ENCODE measurements at places on chromosomes 11 and 22.

DNA sequence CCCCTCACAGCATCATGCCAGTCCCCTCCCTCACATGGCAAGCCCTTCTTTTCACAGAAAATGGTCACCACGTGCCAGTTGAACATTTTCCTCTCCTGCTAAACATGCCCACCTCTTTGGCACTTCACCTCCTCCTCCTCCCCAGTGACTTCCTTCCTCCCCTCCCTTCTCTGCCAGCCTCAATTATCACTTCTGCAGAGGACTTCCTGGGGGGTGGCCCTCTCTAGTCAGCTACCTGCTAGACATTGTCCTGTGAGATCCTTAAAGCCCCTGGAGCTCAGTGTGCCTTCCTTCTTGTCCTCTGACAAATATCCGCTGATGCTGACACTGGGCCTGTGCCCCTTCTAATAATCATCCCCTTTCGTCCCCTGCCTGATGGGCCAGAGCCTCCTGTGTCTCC, 43.2 kb upstream of the E2F8 start:
- DNase-seq: no peak

GRCh38 chr22:23382428-23383218, 197.5 kb downstream of the IGLL1 start:
- DNase-seq: no peak

GRCh38 chr11:113261709-113262475, 52.5 kb upstream of the TTC12 start:
- peak; percentile 89 for DNase-seq

- DNase-seq: no peak
Observed at GRCh38 chr11:73429121-73429750, 53.0 kb downstream of the RELT start.

- peak; percentile 54 for DNase-seq
Observed at GRCh38 chr11:75815345-75816168, 547 bp downstream of the UVRAG start.

DNA sequence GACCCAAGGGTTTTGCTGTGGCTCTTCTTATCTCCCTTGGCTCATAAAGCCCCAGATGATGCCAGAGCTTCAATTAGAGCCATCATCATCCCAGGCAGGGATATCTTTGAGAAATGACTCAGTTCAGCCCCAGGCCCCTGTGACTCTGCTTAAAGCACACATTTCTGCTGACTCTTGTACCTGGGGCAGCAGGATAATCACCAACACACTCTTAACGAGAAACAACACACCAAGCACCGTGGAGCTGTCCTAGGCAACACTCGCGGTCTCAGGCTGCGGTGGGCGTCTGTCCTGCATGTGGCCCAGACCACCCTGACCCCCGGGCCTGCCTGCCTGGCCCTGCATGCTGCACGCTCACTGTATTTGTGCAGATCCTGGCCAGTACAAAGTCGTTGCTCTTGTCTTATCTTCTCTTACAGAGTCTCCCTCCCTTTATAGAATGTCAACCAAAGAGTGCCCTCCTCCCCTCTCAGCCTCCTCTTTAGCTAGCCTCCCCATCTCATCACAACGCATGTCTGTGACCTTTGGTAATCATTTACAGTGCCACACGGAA, 114.2 kb upstream of the PARVA start:
- no peak for DNase-seq

- no peak for DNase-seq
Observed at GRCh38 chr11:109019342-109019936, 354.6 kb downstream of the DDX10 start.

DNA sequence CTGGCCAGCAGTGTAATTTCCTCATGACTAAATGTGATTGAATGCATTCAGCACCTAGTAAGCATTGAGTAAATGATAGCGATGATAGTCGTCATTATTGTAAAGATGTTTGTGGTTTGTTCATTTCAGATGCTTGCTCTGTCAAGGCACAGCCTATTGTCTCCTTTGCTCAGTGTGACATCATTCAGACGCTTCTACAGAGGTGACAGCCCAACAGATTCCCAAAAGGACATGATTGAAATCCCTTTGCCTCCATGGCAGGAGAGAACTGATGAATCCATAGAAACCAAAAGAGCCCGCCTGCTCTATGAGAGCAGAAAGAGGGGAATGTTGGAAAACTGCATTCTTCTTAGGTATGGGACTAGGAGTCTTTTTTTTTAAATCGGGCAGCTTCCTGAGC, 7.6 kb downstream of the SDHAF2 start:
- DNase-seq: no peak

DNA sequence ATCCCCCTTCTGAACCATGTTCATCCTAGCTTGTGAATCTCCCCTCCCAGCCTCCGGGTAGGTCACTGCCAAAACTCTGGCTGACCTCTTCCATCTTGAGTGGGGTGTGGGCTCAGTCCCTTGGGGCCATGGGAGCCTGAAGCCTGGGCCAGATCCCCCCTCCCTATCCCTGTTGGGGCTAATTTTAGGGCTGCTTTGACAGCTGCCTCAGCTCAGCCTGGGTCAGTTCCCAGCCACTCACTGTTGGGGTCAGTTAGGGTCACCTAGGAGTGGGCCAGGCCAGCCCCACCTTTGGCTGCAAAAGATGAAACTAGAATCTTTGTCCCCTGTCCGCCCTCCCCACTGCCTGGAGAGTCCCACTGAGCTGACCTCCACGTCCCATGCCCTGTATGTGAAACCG, 29.8 kb upstream of the P2RY2 start:
- DNase-seq: no peak

GRCh38 chr11:72683782-72684200, 9.6 kb upstream of the PDE2A start:
- peak; percentile 57 for DNase-seq

- no peak for DNase-seq
Observed at GRCh38 chr11:14036469-14036868, 73.9 kb downstream of the SPON1 start.

- no peak for DNase-seq
Observed at GRCh38 chr11:65169164-65169641, 830 bp upstream of the SPDYC start.

GRCh38 chr11:133981156-133981555, 24.4 kb upstream of the IGSF9B start:
- no peak for DNase-seq

DNA sequence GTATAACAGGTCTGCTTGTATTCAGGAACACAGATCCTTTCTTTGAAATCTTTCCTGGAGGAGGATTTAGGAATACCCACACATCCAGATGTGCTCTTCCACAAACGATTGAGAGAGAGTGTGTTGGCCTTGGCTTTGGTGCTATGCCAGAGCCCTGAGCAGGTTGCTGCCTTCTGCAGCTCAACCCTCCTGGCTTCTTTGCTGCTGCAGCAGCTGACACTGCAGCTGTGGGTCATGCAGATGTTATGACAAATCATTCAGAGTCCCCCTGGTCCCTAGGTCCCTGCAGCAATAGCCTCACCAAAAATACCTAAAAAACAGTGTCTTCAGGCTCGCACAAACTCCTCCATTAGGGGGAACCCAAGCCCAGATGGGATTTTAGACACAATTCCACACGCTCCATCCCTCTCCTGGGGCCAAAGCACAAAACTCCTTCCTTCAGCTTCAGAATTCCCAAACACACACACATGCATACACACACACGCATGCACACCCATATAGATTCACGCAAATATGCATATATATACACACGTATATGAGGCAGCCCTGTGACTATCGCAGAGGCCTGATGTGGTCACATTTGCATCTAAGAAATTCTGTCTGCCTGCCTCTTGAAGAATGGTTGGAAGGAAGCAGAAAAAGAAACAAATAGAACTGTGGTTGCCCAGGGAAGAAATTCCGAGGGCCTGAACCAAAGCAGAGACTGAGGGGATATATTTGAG, 35.4 kb downstream of the SLN start:
- DNase-seq: no peak

- DNase-seq: no peak
Observed at GRCh38 chr11:75240311-75241035, at the start of gene TPBGL. Gene TPBGL (plus strand): TSS chr11:75240774. CDS start chr11:75241050, 276 bp downstream.

- DNase-seq: peak; percentile 79
Observed at GRCh38 chr11:132347156-132348090, 977.0 kb downstream of the NTM start.

DNA sequence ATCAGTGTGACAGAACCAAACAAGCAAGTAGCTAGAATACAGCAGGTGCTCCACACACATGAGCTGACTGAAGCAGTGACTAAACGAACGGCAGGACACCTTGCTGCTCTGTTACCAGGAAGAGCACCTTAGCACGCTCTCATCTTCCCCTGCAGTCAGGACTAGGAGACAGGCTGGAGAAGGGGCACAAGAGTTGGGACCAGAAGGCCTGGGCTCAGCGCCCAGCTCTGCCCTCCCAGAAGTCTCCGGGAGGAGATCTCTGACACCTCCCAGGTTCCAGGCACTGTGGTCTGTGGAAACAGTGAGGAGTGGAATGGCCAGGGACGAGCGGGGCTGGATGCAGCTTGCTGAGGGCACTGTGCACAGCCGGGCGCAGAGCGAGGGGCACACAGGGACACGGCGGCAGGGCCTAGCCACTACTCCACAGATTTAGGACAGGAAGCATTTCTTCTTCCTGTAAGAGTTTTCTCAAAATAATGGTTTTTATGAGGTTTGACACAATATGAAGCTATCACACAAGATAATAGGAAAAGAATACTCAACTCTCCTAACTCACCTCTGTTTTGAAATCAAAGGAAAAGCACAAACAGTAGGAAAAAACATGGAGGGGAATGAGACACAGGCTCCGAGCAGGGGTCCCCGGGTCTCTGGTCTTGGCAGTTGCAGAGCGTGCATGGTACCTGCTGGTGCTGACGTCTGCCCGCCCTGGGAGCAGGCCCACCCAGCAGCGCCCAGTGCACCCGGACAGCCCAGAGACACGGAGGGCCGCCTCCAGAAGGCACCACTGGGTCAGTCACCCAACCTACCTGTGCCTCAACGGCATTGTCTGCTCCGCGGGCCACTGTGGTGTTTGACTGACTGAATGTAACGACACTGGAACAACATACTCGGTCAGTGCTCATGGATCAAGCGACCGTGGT, 67.6 kb downstream of the NCAPD3 start:
- DNase-seq: no peak

- no peak for DNase-seq
Observed at GRCh38 chr22:49687786-49688515, 139.7 kb downstream of the BRD1 start.

DNA sequence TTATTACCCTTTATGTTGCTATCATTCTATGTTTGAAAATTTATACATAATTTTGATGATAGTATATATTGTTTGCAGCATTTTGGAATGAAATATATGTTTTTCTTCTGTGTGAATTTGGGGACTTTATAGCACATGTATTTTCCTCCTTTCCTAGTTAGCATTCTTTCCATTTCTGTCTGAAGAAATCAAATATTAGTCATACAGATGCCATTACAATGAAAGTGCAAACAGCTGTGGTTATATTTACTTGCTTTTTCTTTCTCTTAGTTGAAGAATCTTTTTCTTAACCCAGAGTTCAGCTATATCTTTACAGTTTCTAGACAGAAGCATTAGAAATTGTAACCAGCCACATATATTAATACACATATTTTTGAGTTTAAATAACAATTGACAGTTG, 753.1 kb upstream of the ARHGAP42 start:
- DNase-seq: no peak

DNA sequence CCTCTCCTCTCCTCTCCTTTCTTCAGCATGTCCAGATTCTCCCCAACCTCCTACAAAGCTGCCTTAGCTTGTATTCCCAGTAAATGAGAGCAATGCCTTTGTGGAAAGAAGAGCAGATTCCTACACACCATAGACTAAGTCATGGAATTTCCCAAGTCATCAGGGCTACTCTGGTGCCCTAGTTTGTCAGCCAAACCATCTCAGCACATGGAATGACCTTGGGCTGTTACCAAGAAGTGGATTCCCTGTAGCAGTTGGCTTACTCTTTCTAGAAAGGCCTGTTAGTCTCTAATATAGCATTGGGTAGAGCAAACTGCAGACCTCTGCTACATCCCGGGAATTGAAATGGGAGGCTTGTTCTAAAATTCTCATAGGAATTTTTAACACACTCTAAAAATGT, 108.9 kb upstream of the OLFML1 start:
- DNase-seq: no peak

- peak; percentile 25 for DNase-seq
Observed at GRCh38 chr11:119484741-119485605, 62.0 kb upstream of the THY1 start.

DNA sequence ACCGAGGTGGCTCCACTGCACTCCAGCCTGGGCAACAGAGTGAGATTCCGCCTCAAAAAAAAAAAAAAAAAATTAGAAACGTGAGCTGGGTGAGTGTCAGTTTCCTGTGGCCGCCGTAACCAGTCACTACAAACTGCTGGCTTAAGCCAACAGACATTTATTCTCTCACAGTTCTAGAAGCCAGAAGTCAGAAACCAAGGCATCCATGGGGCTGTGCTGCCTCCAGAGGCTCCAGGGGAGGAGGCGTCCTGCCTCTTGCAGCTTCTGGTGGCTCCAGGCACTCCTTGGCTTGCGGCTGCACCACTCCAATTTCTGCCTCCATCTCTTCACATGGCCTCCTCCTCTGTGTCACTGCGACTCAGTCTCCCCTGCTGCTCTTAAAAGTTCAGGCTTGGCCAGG, 11.1 kb upstream of the KIAA0930 start:
- no peak for DNase-seq

DNA sequence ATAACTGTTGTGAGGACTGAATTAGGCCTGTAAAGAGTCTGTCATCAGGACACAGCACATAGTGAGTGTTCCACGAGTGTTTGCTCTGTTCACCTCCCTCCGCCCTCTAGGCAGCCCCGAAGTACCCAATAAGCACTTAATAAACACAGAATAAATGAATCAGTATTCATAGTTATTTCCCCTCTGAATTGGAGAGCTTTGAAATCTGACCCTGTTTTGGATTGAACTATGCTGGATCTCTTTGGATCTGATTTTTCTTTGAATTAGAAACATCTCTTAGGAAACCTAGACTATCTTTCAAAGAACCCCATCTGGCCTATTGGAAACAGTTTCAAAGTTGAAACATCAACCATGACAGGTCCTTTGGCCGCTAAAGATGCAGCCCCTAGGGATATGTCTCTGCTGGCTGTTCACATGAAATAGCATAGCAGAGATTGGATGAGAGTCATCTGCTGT, 615.5 kb downstream of the NTM start:
- DNase-seq: no peak

- no peak for DNase-seq
Observed at GRCh38 chr11:20226933-20227332, 66.7 kb upstream of the DBX1 start.

DNA sequence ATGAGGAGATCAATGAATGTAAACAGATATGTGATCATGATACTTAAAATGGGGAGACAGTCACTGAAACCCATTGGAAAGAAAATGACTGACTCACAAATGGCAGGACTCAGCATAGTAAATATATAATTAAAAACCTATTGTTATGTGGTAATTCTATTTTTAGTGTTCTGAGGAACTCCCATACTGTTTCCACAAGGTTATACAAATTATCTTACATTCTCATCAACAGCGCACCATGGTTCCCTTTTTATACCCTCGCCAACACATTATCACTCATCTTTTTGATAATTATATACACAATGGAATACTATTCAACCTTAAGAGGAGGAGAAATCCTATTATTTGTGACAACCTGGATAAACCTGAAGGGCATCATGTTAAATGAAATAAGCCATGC, 17.1 kb downstream of the OR5B21 start:
- no peak for DNase-seq

- no peak for DNase-seq
Observed at GRCh38 chr11:80109031-80109430, 668.2 kb upstream of the TENM4 start.
